ENCODE measurements at places on chromosomes 5 and 9.

- no peak for DNase-seq
Observed at GRCh38 chr5:140297283-140297682, 5.6 kb downstream of the PFDN1 start.

DNA sequence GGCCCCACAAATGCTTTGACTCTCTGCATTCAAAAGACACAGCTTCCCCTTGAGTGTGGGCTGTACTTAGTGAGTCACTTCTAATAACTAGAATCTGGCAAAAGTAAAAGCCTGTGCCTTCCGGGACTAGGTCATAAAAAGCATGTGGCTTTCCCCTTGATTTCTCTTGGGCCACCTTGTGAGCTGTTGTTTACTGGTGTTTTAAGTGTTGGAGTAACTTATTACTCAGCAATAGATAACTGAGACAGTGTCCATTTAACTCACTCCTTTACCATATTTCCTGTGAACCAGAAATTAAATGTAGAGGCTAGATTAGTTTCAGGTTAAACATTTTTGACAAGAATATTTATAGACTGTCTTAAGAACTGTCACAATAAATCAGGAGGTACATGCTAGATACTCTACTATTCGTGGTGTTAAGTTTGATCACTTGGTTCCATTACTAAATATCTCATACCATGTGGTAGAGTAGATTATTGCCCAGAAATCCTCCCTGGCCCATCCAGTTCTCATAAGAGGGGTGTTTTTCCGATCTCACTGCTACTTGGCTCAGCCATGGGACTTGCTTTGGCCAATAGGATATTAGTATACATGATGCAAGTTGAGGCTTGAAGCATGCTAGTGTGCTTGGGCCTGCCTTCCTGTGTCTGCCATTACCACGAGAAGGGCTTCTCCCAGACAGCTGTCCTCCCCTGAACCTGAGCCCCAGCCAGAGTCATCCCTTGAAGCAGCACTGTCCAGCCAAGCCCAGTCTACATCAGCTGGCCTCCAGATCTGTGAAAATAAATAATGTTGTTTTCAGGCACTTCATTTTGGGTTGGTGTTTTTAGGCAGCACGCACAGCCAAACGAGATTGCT lies 10.4 kb upstream of the CMBL start:
- DNase-seq = no peak

GRCh38 chr5:54194318-54194717 lies 116.1 kb downstream of the ARL15 start:
- DNase-seq = no peak

GRCh38 chr5:144464306-144464705 lies 293.6 kb downstream of the KCTD16 start:
- DNase-seq = no peak

DNA sequence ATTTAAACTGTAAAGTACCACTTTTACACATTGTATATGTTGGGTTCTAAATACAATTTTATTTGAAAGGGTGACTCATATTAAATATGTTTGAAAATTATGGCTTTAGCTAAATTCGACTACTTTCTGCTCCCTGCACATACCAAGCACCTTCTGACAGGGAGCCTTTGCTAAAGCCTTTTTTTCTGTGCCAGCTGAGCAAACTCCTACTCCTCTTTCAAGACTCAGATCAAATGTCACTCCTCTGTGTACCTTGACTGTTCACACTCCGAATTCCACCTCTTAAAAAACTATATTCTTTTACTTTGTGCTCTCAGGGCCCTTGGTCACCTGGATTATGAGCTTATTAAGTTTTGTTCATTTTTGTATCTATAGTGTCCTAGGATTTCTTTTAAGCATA lies 6.5 kb upstream of the OXCT1 start:
- DNase-seq = no peak
